ENCODE measurements at places on chromosomes 7 and 10. TPM values are rescaled to one million over a fixed set of nuclear protein-coding genes. Genes with fewer than 3 reads are reported as not detected.

- no peak for DNase-seq
Observed at GRCh38 chr10:22464966-22465629, 119.8 kb downstream of the SPAG6 start.

DNA sequence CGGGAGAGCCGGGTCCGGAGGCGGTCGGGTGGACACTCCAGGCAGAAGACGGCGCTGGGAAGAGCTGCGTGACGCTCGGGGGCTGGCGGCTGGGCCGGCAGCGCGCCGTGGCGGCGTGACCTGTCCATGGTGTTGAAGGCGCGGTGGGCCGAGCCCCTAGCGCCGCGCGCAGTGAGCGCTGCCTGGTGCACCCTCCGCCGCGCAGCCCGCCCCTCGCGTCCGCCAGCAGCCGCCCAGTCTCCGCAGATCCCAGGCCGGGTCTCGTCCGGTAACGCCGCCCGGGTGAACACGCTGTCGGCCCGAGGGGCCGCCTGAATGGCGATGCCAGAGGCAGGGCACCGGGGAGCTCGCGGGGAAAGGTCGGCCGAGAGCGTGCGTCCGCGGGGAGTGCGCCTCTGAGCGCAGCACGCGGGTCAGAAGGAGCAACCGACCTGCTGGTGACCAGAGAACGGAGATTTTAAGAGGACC, 657 bp upstream of the TMEM178B start:
- no peak for DNase-seq

DNA sequence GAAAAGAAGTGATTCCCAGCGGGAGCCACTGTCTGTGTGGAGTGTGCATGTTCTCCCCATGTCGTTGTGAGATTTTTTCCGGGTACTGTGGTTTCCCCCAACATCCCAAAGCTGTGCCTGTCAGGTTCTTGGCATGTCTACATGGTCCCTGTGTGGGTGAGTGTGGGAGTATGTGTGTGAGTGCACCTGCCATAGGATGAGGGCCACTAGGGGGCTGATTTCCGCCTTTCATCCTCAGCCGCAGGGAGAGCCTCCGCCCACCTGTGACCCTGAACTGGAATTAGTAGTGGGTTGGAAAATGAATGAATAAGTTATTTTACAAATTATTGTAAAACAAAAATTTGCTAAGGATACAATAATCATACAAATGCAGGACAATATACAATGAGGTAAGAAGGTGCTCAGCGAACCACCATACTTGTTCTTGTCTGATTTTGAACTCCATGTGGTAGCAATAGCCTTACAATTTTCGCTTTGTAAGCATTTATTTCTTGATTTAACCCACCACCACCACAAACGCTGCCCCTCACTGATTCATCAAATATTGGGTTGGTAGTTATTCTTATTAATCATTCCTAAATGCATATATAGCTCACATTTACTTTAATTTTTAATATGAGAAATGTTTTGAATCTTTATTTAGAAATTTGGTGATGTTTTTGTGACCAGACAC, 641.2 kb upstream of the VSTM2A start:
- DNase-seq: no peak

- no peak for DNase-seq
Observed at GRCh38 chr7:129008645-129009414, 46.1 kb downstream of the TNPO3 start.

- DNase-seq: peak; percentile 85
Observed at GRCh38 chr7:137591421-137591837, 247.9 kb upstream of the PTN start.

The GNAT3 gene
- total RNA-seq: not detected

The MACROH2A2 gene
- total RNA-seq: 11.5 TPM
